Stimulated activated CD8-positive, alpha-beta memory T cell treated with anti-CD3 and anti-CD28 coated beads, Interleukin-4, amount 100 ng/mL, for 24 hours (primary cell): ENCODE measurements at places on chromosomes 13 and 19.

- no peak for DNase-seq
Measured at GRCh38 chr13:32829269-32829668, 187.0 kb upstream of the KL start.

- peak; percentile 66 for DNase-seq
Measured at GRCh38 chr13:20703780-20704458, 420 bp downstream of the IL17D start.

DNA sequence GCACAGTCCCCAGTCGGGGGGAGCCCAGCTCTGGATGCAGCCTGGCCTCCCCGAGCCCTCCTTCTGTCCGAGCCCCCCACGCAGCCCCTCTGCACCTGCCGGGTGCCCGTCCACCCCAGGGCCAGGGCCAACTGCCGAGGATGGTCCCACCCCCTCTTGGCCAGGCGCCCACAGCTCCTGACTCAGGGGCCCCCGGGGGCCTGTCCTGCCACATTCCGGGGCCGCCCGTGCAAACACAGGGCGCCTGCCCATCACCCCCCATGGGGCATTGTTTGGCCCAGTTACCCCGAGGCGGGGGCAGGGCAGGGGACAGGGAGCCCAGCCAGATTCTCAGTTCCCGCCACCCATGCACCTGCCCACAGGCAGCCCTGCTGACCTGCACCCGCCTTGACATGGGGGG, 5.3 kb upstream of the TCF3 start:
- no peak for DNase-seq

- DNase-seq = no peak
Measured at GRCh38 chr13:30037766-30038165, 187.3 kb upstream of the UBL3 start.

- no peak for DNase-seq
Measured at GRCh38 chr13:68190818-68191217, 960.7 kb upstream of the PCDH9 start.

- DNase-seq = no peak
Measured at GRCh38 chr19:15315101-15315500, 17.2 kb downstream of the BRD4 start.

DNA sequence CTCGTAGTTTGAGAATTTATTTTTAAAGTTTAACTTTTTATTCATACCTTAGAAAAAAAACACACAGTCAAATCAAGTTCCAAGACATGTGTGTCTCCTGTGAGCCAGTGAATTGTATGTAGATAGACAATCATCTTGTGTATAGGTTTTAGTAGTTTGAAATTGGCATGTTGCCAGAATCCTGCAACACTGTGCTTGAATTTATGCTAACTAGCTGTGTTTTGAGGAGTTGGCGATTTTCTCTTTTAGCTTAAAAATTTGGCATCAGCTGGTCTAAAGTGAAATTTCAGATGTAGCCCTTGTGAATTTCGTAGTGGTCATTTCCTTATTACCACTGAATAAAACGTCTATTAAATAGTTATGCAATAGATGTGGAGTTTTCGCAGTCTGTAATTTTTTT, 213.2 kb downstream of the ATP8A2 start:
- DNase-seq = no peak

DNA sequence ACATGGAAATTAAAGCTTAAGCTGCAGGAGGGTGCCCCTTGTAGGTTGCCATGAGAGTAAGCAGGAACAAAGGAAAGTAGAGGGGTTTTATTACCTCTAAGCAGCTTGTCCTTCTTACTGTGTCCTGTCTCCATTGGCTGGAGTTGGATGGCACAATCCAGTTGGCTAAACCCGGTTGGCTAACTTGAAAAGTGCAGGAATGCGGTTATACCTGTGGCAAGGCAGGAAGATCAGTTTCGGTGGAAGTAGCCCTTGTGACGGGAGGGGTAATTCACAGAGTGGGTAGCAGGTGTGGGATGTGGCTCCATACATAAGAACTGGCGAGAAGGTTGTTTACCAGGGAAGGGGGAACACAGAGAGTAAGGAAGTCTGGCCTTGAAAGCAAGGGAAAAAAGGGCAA, 3.2 kb downstream of the ZNF726 start:
- no peak for DNase-seq

DNA sequence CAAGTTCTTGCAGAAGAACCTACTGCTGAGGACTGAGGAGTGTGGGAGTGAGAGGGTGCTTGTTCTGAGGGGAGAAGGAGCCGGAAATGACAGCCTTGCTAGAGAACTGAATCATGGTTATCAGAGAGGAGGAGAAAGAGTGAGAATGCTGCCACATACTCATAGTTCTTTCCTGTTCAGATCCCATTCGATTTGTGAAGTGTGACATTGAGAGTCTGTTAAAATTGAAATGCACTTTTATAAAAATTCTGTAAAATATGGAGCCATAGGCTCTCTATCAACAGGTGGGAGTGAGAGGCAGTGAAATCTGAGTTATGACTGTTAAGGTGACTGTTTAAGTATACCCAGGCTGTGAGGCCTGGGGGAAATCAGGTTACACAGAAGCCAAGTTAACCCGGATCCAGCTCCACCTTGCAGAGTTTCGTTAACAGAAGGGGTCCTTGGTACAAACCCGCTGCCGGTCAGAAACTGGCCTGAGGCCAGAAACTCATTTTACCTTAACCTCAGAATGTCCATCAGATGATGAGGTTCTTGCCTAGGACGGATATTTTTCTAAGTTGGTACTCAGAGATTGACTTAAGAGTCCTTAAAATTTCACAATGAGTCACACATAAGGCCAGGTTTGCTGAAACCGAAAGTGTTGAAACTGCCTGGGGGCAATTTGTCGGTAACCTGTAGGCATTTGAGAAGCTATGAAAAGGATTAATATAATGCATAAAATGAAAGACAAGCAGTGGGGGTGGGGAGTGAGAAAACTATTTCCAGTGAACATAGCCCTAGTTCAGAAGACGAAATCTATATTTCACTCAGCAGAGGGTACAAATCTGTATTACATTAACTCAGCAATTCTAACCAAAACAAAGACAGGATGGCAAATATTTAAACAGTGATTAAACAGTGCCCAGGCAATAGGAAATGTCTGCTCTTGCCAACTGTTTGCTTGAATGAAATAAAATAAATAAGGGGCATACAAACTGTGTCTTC, 350.5 kb downstream of the KCNRG start:
- DNase-seq = peak; percentile 13

GRCh38 chr19:39351537-39352064, 9.4 kb downstream of the SAMD4B start:
- DNase-seq = peak; percentile 10

- DNase-seq = no peak
Measured at GRCh38 chr19:2848616-2849015, 7.3 kb downstream of the ZNF555 start.

DNA sequence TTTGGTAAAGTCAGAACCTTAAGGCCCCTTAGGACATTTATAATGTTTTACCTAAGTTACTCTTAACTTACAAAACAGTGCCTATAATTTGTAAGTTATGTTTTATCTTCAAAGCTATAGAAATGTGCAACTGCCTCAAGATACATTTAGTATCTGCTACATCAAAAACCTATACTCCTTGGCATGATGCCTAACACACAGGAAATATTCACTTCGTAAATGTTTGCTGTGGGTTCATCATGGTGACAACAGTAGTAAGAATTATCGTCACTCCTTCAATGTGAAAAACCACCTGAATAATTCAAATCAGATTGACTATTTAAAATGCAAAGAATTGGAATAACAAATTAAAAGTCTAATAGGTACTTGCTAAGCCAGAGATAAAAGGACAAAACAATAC, 184.1 kb downstream of the DIAPH3 start:
- DNase-seq = no peak

- peak; percentile 83 for DNase-seq
Measured at GRCh38 chr19:18304458-18305310, 18.2 kb downstream of the LSM4 start.

- DNase-seq = no peak
Measured at GRCh38 chr13:36445278-36445677, 13.0 kb downstream of the CCNA1 start.

DNA sequence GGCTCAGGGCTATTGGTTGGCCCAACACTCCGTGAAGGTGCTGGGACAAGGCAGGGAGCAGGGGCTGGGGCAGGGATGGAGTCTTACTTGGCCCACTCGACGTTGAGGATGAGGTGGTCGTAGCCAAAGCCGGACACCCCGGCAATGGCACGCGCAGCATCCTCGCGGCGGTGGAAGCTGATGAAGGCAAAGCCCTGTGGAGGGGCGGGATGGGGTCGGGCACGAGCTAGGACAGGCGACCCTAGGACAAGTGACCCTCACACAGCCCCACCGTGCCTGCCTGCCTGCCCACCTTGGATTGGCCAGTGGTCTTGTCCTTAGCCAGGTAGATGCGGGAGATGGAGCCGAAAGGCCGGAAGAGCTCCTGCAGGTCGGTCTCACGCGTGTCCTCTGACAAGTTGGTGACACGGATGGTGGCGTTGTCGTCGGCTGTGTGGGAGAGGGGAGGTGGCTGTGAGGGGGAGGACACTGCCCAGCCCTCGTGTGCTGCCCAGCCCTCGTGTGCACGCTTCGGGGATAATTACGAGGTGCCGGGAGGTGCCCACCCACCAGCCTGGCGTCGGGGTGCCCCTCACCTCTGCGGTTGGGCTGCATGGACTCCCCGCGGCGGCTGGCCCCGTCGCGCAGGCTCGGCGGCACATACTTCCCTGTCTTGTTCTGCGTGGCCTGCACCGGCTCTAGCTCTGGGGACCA, 4.0 kb downstream of the P2RY11 start:
- no peak for DNase-seq

DNA sequence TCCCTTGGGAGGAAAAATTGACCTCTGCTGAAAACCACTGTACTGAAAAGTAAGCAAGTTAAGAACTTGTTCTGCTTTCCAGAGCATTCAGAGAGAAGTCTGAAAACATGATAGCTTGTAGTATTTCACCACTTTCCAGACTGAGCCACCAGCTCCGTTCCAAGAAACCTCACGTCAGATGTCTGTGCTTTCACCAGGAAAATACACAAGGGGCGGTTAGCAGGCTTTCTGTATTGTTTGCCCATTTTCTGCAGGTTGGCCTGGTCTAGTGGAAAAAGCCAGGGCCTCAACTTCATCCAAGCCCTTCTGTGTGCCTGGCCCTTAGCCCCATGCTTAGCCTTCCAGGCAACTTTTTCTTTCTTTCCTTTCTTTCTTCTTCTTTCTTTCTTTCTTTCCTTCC, 36.4 kb downstream of the RXFP2 start:
- no peak for DNase-seq

GRCh38 chr13:27359199-27359821, 65.1 kb upstream of the GTF3A start:
- peak; percentile 45 for DNase-seq

DNA sequence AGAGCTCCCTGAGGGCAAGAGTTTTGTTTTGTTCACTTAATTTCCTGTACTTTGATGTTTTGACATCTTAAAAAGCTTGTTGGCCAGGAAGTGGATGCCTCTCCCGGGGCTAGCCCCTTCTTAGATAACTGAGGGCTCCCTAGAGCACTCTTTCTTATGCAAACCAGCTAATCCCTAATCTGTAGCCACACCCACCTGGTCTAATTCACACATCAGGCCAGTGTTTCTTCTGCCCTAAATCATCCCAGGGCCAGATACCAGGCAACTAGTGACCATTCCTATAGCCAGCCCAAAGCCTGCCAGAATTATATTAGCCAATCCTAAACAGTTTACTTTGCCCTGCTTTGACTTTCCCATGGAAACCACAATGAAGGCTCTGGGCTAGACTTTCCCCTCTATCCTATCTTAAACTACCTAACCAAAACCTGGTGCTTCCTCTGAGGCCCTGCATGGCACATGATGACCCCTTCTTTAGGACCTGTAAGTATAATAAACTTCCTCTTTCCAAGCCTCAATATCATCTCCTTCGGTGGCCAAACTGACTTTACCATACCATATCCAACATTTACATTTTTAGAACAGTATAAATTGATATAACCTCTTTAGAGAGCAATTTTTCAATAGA, 24.8 kb downstream of the WBP4 start:
- no peak for DNase-seq

DNA sequence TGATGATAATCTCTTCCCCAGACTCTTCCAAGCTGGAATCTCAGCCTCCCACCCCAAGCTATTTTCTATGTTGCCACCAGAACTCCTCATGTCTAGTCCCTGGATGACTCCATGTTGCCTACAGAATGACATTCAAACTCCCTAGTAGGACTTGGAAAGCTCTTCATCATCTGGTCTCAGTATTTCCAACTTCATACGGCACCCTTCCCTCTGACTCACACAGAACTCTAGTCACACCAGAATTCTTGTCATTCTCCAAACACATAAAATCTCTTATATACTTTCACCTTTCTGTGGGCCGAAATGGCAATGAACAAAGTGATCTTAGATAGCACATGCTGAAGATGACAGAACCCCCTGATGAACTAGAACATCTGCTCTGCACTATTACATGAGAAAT, 86.2 kb downstream of the CAB39L start:
- DNase-seq = no peak

DNA sequence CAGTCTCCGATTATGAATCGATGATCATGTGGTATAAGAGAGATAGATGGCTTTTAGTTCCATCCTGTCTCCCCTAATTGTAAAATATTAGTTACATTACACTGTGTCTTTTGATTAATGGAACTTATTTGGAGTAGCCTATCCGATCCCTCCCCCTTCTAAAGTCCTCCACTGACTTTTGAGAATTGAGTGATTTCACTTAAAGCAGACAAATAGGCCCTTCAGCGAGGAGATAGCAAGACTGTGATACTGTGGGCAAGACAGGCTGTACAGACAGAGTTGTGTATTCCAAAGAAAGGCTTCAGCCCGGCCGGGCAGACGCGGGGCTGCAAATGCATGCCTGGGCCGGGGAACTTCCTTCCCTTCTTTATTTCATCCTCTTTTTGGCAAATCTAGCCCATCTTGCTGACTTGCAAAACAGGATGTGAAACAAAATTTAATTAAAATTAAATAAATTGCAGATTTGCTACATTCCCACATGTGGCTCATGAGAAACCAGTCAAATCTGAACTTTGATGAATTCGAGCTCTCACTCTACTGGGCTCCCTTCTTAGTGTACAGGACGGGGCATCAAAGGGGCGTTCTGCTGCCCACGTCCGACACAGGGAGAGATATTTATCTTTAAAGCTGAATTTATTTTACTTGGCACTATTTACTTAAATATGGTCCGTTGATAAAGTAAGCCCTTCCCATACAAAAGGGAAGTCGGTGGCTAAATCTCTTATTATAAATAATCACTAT, 314.8 kb downstream of the ZNF536 start:
- DNase-seq = no peak
